ENCODE measurements at places on chromosomes 3 and 15. TPM values are rescaled to one million over a fixed set of nuclear protein-coding genes. Genes with fewer than 3 reads are reported as not detected.

DNA sequence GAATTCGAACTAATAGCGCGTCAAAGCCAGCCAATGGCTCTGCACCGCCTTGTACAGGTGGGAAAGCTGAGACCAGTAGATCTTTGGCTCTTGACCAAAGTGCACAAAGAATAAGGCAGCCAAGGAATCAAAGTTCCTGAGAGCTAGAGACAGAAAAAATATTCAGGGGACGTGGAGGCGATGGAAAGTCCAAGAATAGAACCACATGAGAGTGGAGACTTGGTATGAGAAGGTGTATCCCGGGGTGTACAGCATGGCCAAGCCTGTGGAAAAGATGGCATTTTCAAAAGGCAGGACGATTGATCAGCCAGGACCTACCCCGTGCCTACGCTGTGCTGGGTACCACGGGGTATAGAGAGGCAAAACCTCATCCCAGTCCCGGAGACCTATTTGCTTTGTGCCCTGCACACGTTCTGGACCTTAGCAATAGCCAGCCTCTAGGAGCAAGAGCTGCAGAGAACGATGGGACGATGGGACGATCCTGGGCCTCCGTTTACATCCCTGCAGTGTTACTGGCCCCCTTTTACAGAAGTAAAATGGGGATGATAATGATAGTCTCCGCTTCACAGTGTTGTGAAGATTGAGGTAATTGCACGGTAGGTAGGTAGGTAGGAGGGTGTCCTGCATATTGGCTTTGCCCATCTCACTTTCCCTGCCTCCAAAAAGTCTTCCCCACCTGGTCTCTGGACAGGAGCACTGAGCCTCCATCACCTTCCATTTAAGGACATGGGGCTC, 583 bp upstream of the RBSN start:
- peak overlapping the region; percentile 70 for H3K27ac ChIP-seq
- H3K36me3 ChIP-seq, result peaks cover 10% of the 10 kb centered on the region
- DNase-seq, result no peak
- H3K4me3 ChIP-seq, result peak overlapping the region; percentile 93

- no peak for DNase-seq
- no peak overlapping the region for H3K4me3 ChIP-seq
- H3K36me3 ChIP-seq, result no peaks in the 10 kb centered on the region
- no peaks in the 10 kb centered on the region for H3K4me1 ChIP-seq
These were observed 278.7 kb downstream of the ERC2 start for GRCh38 chr3:56189536-56189935.

GRCh38 chr15:74240897-74241614, 4.9 kb downstream of the CCDC33 start:
- H3K4me1 ChIP-seq, result peaks cover 13% of the 10 kb centered on the region
- peaks cover 4% of the 10 kb centered on the region for H3K27me3 ChIP-seq
- H3K4me3 ChIP-seq, result no peak overlapping the region
- DNase-seq, result no peak
- H3K36me3 ChIP-seq, result no peaks in the 10 kb centered on the region

DNA sequence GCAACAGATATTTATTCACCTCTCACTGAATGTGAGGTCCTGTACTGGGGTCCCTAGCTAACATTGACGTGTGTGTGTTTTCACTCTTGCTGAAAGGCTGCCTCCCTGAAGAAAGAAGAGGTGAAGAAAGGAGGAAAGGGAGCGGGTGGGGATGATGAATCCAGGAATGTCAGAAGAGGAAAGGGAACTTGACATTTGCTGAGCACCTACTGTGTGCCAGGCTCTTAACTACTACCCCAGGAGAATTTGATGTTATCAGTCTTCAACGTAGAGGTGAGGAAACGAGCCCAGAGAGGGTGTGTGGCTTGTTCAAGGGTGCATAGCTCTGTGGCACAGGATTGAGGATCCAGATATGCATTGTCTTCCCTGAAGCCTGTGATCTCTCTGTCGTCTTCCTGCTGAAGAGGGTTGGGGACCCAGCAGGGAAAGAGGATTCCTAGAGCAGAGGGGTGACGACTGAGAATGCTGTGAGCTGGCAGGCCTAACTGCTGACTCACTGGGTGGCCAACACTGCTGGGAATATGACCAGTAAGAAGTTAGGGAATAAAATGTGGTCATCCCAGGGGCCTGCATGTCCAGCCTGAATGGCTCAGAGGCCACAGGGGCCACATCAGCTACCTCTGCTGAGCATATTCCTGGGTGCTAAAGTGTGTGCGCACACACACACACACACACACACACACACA, 6.6 kb upstream of the ATP2B2 start:
- H3K4me3 ChIP-seq, result no peak overlapping the region
- H3K36me3 ChIP-seq, result no peaks in the 10 kb centered on the region
- H3K27ac ChIP-seq, result no peak overlapping the region
- DNase-seq, result peak; percentile 24

GRCh38 chr3:83567935-83568334, 1390.9 kb upstream of the CADM2 start:
- no peak overlapping the region for H3K4me3 ChIP-seq
- H3K4me1 ChIP-seq, result no peaks in the 10 kb centered on the region
- DNase-seq, result no peak
- no peaks in the 10 kb centered on the region for H3K36me3 ChIP-seq
- no peak overlapping the region for H3K27ac ChIP-seq

DPPA2 gene
- not detected for total RNA-seq

PRSS50 gene
- not detected for total RNA-seq
